ENCODE measurements at places on chromosomes 7 and 10. TPM values are rescaled to one million over a fixed set of nuclear protein-coding genes. Genes with fewer than 3 reads are reported as not detected.

Gene GPC2
- 0.87 TPM for polyA plus RNA-seq

Gene BLNK
- 0.17 TPM for polyA plus RNA-seq

Gene PDZD7
- polyA plus RNA-seq = 0.71 TPM

Gene CFAP70
- polyA plus RNA-seq = 0.66 TPM

Gene ADCYAP1R1
- not detected for polyA plus RNA-seq

DNA sequence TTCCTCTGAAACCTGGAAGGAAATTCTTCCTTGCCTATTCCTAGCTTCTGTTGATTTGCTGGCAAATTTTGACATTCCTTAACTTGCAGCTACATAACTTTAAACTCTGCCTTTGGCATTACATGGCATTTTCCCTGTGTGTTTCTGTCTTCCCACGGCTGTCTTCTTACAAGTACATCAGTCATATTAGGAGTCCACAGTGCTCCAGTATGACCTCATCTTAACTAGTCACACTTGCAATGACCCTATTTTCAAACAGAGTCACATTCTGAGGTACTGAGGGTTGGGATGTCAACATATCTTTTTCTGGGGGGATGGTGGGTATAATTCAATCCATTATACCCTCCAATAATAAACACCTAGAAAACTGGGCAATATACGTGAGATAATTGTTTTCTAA lies 37.4 kb upstream of the EPHB6 start:
- peaks cover 6% of the 10 kb centered on the region for H3K27me3 ChIP-seq
- no peaks in the 10 kb centered on the region for H3K36me3 ChIP-seq
- peak overlapping the region; percentile 8 for H3K27ac ChIP-seq
- no peak overlapping the region for H3K4me3 ChIP-seq
- peaks cover 30% of the 10 kb centered on the region for H3K4me1 ChIP-seq
- DNase-seq = no peak

DNA sequence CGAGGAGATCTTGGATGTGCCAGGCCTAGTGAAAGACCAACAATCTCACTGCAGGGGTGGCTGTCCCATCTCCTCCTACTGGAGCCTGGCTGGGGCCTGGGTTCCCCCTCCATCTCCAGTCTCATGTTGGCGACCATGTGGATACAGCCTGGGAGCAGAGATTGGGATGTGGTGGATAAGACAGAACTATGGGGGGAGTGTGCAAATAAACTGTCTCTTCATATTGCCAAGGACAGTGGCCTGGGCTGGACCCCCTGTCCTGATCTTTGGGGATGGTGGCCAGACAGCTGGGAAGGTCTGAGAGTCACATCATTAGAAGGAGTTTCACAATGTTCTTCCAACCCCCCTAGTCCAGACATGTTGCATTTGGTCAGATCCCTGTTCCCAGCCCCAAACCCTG lies 5.8 kb upstream of the MINDY4 start:
- no peaks in the 10 kb centered on the region for H3K27me3 ChIP-seq
- H3K36me3 ChIP-seq = no peaks in the 10 kb centered on the region
- no peaks in the 10 kb centered on the region for H3K4me1 ChIP-seq
- H3K27ac ChIP-seq = no peak overlapping the region

- no peaks in the 10 kb centered on the region for H3K36me3 ChIP-seq
- DNase-seq = no peak
- no peaks in the 10 kb centered on the region for H3K4me1 ChIP-seq
- H3K4me3 ChIP-seq = no peak overlapping the region
- no peaks in the 10 kb centered on the region for H3K27me3 ChIP-seq
Observed at GRCh38 chr7:132307465-132307864, 268.8 kb downstream of the PLXNA4 start.

- no peaks in the 10 kb centered on the region for H3K27me3 ChIP-seq
- no peaks in the 10 kb centered on the region for H3K36me3 ChIP-seq
- no peak overlapping the region for H3K27ac ChIP-seq
- no peak for DNase-seq
Observed at GRCh38 chr7:155323001-155323638, 25.4 kb downstream of the INSIG1 start.

DNA sequence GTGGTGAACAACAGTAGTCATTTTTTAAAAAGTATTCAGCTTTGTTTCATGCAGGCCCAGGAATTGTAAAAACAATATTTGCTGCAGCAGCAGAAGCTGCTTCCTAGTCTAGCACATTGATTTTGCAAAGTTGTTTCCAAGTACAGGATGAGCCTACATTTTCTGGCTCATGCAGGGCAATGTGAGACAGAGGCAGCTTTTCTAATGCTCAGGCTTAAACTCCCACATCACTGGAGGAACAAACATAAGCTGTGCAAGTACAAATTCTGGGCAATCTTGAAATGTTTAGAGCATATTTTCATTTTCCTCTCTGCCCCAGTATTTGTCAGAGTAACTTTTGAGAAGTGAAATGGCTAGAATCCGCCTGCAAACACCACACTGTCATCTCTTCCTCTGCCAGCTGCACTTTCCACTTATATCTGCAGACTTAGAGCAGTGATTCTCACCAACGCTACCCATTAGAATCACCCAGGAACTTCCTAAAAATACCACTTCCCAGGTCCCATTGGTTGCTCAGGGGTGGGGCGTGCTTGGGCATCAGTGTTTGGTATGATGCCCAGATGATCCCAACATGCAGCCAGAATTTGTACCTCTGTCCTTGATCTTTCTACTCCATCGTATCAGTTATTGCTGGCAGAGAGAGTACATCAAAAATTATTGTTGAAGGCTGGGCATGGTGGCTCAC lies 304.1 kb upstream of the LRGUK start:
- H3K27me3 ChIP-seq = no peaks in the 10 kb centered on the region
- no peak overlapping the region for H3K27ac ChIP-seq
- H3K36me3 ChIP-seq = no peaks in the 10 kb centered on the region
- H3K4me1 ChIP-seq = no peaks in the 10 kb centered on the region
- no peak overlapping the region for H3K4me3 ChIP-seq

DNA sequence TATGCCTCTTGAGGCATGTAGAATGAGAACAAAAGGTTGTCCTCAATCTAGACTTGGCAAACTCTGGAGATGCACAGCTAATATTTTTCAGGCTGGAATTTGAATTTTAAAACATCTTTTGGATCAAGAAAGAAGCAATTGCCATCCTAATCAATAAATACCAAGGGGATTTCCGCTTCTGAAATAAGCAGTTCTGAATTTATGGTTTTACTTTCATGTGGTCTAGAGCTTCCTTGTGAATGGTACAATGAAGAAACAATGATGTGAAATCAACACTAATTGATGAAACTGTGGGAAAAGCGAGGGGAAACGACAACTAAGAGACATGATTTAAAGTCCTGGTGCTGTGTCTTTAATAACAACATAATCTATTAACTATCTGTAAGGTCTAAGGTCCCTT lies 1202.7 kb downstream of the SORCS3 start:
- DNase-seq = no peak
- H3K27ac ChIP-seq = no peak overlapping the region
- no peaks in the 10 kb centered on the region for H3K36me3 ChIP-seq

DNA sequence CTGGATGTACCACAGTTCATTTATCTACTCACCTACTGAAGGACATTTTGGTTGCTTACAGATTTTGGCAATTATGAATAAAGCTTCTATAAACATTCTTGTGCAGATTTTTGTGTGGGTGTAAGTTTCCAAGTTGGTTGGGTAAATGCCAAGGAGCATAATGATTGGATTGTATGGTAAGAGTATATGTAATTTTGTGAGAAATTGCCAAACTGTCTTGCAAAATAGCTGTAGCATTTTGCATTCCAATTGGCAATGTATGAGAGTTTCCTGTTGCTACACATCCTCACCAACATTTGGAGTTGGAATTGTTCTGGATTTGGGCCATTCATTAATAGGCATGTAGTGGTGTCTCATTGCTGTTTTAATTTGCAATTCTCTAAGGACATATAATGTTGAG lies 33.9 kb upstream of the HYAL4 start:
- no peak overlapping the region for H3K4me3 ChIP-seq
- no peaks in the 10 kb centered on the region for H3K4me1 ChIP-seq
- no peak overlapping the region for H3K27ac ChIP-seq
- H3K36me3 ChIP-seq = no peaks in the 10 kb centered on the region
- no peak for DNase-seq

GRCh38 chr7:18566829-18567228 lies 71.3 kb downstream of the HDAC9 start:
- no peaks in the 10 kb centered on the region for H3K4me1 ChIP-seq
- no peak overlapping the region for H3K27ac ChIP-seq
- no peak overlapping the region for H3K4me3 ChIP-seq
- no peaks in the 10 kb centered on the region for H3K27me3 ChIP-seq
- no peak for DNase-seq
- no peaks in the 10 kb centered on the region for H3K36me3 ChIP-seq

GRCh38 chr7:101588131-101588935 lies 40.8 kb downstream of the MYL10 start:
- no peaks in the 10 kb centered on the region for H3K36me3 ChIP-seq
- no peak for DNase-seq
- no peaks in the 10 kb centered on the region for H3K27me3 ChIP-seq
- no peaks in the 10 kb centered on the region for H3K4me1 ChIP-seq

GRCh38 chr10:34808801-34809745 lies 6.0 kb downstream of the PARD3 start:
- H3K27me3 ChIP-seq = no peaks in the 10 kb centered on the region
- DNase-seq = no peak

DNA sequence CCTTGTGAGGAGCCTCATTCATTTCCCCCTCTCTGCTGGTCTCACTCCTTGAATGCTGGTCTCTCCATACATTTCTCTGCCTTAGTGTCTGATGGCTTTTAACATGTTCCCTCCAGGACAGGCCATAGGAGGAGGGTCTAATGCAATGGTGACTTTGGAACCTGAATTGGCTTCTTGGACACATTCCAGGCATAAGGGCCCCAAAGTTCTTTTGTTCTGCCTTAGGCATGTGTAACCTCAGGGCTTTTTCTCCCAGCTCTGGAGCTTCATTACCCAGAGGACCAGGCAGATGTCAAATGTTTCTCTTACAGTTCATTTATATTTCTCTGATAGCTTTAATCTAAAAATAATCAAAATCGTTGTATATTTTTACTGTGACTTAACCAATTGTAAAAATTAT lies 162.6 kb downstream of the SDK1 start:
- H3K27ac ChIP-seq = no peak overlapping the region
- no peaks in the 10 kb centered on the region for H3K36me3 ChIP-seq
- no peaks in the 10 kb centered on the region for H3K27me3 ChIP-seq
- no peak for DNase-seq
- H3K4me1 ChIP-seq = peaks cover 15% of the 10 kb centered on the region

- H3K27me3 ChIP-seq = no peaks in the 10 kb centered on the region
- DNase-seq = no peak
- H3K27ac ChIP-seq = no peak overlapping the region
- no peak overlapping the region for H3K4me3 ChIP-seq
- H3K4me1 ChIP-seq = no peaks in the 10 kb centered on the region
- no peaks in the 10 kb centered on the region for H3K36me3 ChIP-seq
Observed at GRCh38 chr10:97923476-97923875, 73.8 kb downstream of the GOLGA7B start.

Measured in naive thymus-derived CD4-positive, alpha-beta T cell (primary cell).